MG63 (cell line): ENCODE measurements at places on chromosomes 4 and X. TPM values are rescaled to one million over a fixed set of nuclear protein-coding genes. Genes with fewer than 3 reads are reported as not detected.

DNA sequence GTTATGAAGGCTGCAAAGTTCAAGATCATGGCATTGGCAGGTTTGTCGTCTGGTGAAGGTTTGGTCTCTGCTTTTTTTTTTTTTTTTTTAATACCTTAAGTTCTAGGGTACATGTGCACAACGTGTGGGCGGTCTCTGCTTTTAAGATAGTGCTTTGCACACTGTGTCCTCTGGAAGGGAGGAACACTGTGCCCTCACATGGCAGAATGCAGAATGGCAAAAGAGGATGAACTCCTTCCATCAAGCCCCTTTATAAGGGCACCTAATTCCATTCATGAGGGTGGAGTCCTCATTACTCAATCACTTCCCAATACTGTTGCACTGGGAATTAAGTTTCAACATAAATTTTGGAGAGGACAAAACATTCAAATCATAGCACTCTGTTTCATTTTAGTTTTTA, 101.4 kb downstream of the GLRA2 start:
- DNase-seq: no peak

DNA sequence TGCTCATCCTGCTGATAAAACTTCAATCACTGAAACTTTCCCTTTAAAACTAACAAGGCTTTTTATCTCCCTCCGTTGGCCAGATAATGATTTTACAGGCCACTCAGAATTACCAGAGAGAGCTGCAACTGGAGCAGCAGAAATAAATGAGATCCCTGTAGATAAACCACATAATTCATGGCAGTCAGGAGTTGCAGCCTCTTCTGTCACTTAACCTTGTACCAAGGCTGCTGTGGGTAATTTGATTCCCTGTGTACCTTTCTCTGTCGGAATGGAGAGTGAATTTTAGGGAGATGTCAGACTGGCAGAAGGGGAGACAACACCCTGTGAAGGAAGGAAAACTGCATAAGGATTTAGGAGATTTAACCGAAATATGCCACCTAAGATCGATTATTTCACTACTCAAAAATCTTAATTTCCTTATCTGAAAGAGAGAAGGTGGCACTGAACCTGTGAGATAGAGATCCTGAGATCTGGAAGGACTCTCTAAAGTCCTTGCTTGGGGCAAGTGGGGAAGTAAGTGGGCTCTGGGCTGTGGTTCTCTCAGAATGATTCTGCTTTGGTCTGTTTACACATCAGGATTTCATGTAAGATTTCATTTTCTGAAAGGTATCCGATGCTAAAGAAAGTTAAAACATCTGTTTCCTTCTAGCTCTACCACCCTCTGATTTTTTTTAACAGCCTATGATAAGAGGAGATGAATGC, 14.3 kb upstream of the TSPAN5 start:
- DNase-seq: no peak

DNA sequence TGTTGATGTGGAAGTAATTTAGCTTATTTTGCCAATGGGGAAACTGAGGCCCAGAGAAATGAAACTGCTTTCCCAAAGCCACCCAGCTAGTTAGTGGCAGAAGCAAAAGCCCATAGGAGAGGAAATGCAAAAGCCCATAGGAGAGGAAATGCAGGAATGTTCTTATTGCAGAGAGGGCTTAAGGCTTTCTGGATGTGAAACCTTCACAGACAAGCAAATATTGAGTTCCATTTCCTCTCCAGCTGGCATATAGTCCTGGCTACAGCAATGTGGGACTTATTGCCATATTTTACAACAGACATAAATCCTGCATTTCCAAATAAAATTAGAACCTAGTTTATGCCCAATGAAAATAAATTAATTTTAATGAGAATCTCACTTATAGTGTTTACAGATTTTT, 69.7 kb downstream of the TMEM154 start:
- no peak for DNase-seq

DNA sequence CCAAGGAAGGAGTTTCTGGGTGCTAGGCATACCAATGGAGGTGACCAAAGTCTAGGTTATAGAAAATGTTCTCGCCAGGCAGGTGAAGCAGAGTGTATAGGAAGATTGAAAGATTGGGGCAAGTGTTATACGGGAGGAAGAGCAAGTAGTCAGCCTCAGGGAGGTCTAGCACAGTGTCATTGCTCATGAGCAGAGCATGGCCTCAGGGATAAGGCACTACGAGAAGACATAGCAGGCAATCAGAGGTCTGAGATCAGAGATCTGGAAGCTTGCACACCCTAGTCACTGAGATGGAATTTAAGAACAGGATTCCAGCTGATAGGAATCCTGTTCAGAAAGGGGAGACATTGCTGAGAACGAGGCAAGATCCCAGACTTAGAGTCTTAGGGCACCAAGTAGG, 350.0 kb upstream of the CASK start:
- no peak for DNase-seq

DNA sequence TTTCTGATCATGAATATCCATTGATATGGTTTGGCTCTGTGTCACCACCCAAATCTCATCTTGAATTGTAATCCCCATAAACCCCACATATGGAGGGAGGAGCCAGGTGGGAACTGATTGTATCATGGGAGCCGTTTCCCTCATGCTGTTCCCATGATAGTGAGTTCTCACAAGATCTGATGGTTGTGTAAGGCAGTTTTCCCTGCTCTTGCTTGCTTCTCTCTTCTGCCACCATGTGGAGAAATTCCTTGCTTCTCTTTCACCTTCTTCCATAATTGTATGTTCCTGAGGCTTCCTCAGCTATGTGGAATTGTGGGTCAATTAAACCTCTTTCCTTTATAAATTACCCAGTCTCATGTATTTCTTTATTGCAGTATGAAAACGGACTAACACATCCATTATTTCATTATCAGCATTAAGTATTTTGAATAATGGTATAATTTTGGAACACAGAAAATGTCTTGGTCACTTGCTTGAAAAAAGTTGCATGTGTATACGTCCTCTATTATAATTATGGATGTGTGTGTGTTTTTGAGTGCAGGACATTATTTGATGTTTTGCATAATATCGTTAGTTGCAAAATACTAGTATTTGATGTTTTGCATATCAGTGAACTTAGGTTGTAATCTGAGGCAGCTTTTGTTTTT, 334.6 kb downstream of the PCDH10 start:
- no peak for DNase-seq

DNA sequence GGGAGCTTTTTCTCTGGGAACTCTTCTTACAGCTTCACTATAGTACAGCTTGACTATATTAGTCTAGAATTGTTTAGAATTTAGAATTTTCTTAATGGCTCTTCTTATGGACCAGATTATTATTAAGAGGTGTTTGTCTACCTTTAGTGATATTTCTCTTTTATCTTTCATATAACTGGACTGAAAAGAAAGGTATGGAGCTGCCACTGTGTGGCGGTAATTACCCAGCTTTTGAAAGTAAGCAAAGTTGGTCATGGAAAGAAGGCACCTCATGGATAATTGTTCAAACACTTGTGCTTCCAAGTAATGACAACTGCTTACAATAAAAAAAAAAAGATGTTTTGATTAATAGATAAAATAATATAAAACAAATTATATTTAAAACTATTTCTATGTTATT, 1112.5 kb downstream of the TECRL start:
- no peak for DNase-seq

- no peak for DNase-seq
These were observed 367.9 kb upstream of the SLIT2 start for GRCh38 chr4:19883841-19884240.

GRCh38 chr4:103207673-103208072, 9.5 kb upstream of the CENPE start:
- DNase-seq: no peak

DNA sequence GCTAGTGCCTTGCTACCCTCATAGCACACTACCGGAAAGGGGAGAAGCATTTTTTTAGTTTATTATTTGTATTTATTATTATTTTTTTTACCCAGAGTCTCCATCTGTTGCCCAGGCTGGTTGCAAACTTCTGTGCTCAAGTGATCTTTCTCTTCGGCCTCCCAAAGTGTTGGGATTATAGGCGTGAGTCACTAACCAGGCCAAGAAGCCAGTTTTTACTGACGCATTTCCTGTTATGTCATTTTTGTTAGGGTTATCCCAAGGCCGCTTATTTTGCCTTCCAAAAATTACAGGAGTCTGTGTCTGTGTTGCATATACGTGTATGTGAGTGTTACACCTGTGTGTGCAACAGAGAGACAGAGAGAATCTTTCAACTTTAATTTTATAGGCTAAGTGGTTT, 404.5 kb downstream of the GBA3 start:
- peak; percentile 43 for DNase-seq

- no peak for DNase-seq
These were observed 2.0 kb downstream of the PRKX start for GRCh38 chrX:3711331-3711917.

GRCh38 chrX:131289527-131289926, 421 bp upstream of the IGSF1 start:
- DNase-seq: no peak

GRCh38 chrX:18725310-18725943, 18.0 kb downstream of the PPEF1 start:
- no peak for DNase-seq

GRCh38 chrX:50045823-50046222, 123.4 kb downstream of the CLCN5 start:
- DNase-seq: no peak

GRCh38 chr4:110107866-110108265, 90.5 kb downstream of the ELOVL6 start:
- no peak for DNase-seq

- DNase-seq: no peak
These were observed 15.3 kb downstream of the VSIG4 start for GRCh38 chrX:66024570-66024969.

DNA sequence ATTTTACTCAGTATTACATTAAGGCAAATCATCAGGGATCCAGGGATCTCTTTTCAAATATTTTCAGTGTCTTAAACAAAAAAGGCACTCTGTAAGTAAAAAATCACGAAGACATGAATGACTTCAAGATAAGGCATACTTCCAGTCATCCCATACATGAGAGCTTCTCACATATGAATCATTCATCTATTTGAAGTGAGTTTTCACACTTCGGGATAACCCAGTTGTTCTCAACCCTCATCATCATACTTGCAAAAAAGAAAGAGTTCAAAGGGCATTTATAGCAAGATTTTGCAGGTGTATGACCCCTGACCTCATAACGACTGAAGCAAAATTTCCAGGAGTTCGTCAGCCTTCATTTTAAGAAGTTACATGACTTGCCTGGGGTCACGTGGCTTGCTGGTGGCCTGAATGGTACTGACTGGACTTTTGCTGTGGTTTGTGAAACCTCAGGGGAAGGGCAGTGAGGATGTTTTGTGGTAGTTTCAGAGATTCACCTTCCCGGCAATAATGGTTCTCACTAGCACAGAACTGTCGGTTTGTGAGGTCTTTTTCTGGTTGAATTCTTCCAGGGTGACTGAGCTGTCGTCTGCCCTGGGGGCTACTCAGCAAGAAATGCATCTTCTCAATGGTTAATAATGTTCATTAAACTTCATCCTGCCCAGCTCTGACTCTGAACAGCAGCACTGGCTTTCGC, 115.8 kb upstream of the SHISA3 start:
- DNase-seq: no peak

CLNK gene
- total RNA-seq: not detected in 2 replicates

PSAPL1 gene
- not detected in 2 replicates for total RNA-seq

ASMT gene
- not detected in 2 replicates for total RNA-seq

CT83 gene
- total RNA-seq: not detected in 2 replicates

C4orf50 gene
- total RNA-seq: not detected in 2 replicates

KLHL4 gene
- 1.4 TPM in 1 of 2 replicates, not detected in the other for total RNA-seq

UGT2B15 gene
- total RNA-seq: not detected in 2 replicates

INTU gene
- total RNA-seq: 1.2 TPM in 2 replicates
